Left lobe of liver (tissue), 2 donors: ENCODE measurements at places on chromosomes 6 and 20.

- no peak for DNase-seq
Observed at GRCh38 chr20:1381753-1382591, 10.9 kb downstream of the FKBP1A start.

DNA sequence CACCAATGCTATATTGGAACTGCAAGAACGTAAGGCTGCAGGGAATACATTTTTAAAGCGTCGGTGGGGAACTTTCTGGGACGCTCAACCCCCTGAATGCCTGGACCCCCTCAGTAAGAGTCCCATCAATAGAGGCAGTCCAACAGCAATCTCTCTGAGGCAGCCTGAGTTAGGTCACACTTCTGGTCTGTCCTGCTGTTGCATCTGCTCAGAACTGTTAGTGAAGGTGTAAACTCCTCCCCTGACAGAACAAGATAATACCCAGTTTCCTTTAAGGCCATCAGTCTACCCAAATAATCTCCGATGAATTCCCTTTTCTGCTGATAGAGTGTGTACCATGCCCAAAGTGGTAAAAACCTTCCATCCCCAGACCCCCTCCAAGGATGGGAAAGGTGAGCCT lies 1.1 kb upstream of the RNGTT start:
- no peak for DNase-seq

DNA sequence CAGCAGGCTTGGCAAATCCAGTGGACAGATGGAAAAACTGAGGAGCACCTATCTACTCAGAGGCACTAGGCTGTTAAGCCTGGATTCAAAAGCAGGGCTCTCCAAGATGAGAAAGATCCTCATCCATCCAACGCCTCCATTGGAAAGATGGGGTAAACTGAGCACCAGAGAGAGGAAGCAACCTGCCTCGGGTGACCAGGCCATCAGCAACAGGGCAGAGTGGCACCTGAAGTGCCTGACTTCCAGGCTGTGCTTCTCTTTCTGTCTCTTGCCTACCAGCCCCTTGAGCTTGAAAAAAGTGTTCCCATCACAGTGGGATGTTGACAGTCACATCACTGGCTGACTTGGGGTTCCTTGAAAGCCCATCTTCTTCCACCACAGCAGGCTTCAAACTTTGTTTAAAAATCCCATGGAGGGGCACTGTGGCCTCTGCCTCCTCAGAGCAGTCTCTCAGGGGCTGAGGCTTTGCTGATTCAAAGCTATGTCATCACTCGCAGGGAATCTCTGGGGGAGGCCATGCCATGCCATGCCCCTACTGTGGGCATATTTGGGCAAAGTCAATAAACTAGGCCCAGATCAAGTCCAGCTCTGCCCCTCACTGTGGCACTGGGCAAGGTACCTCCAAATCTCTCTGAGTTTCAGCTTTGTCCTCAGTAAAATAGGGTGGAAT lies 44.8 kb upstream of the TGM2 start:
- no peak for DNase-seq

DNA sequence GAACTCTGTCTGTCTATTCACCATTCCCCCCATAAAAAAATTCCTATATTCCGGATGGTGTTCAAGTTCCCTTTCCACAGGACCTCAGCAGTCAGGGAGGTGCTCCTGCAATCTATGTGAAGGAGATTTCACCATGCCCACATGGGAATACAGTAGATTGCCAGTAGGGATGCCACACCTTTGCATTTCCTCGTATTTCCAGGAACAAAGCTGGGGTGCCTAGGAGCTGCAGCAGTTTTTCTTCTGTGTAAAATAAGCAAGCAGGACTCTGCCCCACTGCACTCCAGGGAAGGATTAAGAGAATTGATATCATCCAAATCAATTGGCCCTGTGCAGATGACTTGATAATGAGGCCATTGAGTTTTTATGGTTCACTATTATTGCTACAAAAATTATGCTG lies 7.4 kb upstream of the KIF16B start:
- no peak for DNase-seq

GRCh38 chr20:56943946-56944945 lies 315.1 kb downstream of the TFAP2C start:
- DNase-seq, result no peak

DNA sequence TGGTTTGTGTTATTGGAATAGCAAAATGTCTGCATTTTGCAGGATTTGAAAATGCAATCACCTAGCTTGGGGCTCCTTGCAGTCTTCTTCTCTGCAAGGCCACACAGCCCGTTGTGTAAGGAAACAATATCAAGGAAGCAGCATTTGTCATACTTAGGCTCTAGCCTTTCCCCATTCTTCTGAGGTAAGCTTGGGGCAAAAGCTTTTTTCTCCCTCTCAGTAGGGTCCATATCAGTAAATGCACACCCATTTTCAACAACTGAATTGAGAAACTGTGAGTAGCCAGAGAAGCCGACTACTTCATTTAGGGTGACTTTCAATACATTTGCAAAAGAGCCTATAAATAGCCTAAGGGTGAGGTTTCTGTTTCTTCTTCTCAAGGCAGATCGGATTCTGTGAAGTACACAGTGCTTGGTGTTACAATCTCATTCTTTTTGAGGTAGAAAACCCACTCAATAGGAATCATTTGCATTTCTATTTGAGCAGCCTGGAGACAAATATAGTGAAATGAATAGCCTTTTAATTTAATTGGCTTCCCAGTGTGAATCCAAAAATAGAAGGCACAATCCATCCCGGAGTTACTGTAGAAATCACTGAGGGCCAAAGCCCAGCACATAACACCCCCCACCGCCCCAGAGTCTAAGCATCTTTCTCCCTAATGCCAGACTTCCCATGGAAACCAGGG lies 61.8 kb downstream of the BTBD3 start:
- no peak for DNase-seq

GRCh38 chr6:158962371-158962770 lies 37.6 kb downstream of the RSPH3 start:
- DNase-seq, result no peak

- DNase-seq, result no peak
Observed at GRCh38 chr6:38988736-38989449, 59.7 kb upstream of the GLP1R start.

DNA sequence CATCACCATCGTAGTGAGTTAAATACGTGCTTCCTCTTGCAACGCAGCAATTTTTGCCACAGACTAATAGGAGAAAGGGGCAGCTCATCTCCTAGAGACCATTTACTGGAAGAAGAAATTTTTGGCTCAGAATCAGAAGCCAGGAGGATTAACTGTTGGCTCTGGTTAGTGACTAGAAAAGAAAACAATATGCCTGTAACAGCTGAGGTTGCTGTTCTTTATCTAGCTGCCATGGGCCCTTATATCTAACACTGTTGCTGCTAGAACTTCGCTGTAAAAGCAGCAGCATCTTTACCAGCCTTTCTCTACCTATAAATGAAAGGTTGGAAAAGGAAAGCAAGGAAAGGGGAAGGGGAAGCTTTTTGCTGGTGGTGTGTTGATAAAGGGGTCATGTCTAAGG lies 65.9 kb downstream of the FAM135A start:
- DNase-seq, result no peak

GRCh38 chr6:139545206-139546105 lies 171.0 kb upstream of the CITED2 start:
- no peak for DNase-seq

- DNase-seq, result no peak
Observed at GRCh38 chr6:36207155-36207554, 10.6 kb downstream of the BRPF3 start.

DNA sequence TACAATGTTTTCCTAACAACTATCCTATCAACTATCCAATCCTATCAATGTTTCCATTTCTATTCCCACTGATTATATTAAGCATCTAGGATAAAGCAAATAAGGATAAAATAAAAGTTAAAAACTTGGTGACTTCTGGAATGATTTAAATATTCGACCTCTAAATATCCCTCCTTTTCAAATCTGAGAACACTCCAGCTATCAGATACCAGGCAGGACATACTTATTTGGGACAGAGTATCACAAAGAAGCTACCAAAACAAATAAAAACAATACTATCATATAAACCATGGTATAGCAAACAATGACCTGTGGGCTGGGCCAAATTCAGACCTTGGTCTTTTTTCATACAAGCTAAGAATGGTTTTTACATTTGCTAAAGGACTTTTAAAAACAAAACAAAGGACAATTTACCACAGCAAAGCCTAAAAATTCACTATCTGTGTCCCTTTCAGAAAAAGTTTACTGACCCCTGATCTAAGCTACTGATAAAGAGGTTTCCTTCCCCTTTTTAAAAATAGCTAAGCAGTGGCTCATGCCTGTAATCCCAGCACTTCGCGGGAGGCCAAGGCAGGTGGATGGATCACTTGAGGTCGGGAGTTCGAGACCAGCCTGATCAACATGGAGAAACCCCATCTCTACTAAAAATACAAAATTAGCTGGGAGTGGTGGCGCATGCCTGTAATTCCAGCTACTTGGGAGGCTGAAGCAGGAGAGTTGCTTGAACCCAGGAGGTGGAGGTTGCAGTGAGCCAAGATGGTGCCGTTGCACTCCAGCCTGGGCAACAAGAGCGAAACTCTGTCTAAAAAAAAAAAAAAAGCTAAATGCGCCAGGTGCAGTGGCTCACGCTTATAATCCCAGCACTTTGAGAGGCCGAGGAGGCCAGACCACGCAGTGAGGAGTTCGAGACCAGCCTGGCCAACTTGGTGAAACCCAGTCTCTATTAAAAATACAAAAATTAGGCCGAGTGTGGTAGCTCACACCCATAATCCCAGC lies 6.0 kb downstream of the NUP153 start:
- no peak for DNase-seq

DNA sequence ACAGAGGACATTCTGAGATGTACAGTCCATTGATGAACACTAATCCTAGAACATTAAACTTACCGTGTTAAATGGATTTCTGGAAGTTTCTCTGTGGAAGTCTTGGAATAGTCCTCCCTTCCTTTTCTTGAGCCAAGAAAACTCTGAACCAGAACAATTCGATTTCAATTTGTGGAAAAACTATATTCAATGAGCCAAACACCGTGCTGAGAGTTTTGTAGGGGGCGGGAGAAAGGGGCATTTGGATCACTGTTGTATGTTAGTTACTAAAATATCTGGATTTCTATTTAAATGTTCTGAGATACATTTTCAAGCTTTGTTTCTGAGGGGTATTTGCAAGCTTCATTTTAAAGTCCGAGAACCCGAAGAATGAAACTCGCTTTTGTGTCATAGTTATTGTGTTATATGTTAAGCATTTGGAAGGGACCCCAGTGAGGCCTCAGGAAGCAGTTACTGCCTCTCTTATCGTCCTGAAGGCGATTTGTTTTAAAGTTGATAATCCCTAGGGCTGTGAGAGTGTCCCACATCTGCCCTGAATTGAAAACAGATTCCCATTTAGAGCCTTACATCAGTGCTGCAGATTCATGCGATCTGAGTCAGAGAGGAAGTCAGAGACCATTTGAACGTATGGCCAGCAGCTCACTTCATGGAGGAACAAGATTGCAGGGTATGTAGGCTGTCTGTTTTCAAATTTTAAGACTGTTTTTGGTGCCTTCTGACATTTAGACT lies 70.8 kb upstream of the SASH1 start:
- no peak for DNase-seq

DNA sequence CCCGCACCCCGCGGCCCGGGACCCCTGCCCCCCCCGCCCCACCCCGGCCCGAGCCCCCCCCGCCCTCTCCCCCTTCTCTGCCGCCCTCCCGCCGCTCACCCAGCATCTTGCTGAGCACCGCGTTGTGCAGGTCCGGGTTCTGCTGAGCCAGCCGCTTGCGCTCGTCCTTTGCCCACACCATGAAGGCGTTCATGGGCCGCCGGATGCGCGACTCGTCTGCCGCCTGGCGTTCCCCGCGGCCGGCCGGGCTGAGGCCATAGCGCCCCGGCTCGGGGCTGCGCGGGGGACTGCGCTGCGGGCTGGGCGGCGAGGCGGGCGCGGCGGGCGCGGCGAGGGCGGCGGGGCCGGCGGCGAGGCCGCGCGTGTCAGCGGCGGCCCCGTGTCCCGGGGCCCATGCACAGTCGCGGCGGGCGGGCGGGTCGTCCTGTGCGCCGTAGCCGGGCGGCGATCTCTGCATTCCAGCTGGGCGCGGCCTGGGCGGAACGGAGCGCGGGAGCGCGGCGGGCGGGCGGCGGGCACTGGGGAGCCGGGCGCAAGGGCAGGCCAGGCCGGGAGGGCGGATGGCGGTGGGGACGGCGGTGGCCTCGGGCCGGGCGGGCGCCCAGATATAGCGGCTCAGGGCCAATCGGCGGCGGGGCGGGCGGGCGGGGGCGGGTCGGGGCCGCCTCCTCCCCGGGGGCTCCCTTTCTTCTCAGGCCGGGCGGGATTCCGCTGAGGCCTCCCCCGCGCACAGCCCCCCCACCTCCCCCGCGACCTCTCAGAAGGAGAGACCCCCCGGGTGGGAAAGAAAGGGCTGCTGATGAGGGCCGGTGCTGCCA lies at the start of gene SOX18:
TSS of gene SOX18 (minus strand) at position 580 of the 818 bp plus-strand sequence. CDS start at position 457, 123 bp downstream.
- no peak for DNase-seq

- no peak for DNase-seq
Observed at GRCh38 chr6:159099276-159099675, 54.5 kb upstream of the TAGAP start.

DNA sequence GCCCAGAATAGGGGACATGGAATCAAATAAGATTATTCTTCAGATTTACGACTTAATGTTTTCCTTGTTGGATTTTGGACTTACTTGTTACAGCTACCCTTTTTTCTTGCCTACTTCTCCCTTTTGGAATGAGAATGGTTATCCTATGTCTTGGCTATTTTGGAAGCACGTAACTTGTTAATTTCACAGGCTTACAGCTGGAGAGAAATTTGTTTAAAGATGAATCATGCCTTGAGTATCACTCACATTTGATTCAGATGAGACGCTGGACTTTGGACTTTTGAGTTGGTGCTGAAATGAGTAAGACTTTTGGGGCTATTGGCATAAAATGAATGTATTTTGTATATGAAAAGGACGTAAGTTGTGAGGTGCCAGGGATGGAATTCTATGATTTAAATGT lies 83.3 kb downstream of the SMPDL3A start:
- no peak for DNase-seq

DNA sequence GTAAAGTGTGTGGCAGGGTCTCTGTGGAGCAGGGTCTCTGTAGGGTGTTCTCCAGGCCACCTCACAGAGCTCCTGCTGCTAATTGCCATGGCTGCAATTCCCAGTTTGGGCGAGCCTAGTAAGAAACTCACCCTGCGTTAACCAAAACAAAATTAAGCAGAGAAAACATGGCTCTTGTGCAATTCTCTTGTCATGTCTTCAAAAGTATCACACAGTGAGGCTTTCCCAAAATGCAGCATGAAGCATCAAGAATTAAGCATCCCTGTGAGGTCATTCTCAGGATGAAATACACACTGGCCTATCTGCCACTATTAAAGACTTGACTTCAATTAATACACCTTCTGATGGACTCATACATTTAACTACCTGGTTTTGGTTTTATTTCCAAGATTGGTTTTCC lies 72.8 kb downstream of the KIF13A start:
- DNase-seq, result no peak

- DNase-seq, result no peak
Observed at GRCh38 chr6:44245391-44245911, 1.4 kb upstream of the HSP90AB1 start.

DNA sequence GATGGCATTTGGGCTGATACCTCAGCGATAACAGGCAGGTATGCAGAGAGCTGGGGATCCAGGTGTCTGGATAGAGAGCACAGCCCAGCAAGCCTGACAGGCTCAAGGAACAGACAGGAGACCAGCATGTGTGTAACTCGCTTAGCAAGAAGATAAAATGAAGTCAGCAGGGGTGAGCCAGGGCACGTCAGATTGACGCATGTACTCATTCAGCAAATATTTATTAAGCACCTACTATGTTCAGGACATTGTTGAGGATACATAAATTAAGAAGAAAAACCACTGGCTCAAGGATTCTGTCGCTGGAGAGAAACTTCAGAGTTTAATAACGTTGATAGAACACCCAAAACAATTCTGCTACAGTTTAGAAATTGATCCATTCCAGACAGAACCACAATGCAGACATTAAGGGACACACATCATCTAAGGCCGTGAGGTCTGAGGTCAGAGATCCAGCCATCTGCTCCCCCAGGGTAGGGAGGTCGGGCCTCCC lies 1.0 kb upstream of the DUSP22 start:
- no peak for DNase-seq
